Adrenal gland (tissue), 19 donors: ENCODE measurements at places on chromosomes 3 and 15. TPM values are rescaled to one million over a fixed set of nuclear protein-coding genes. Genes with fewer than 3 reads are reported as not detected.
A peak's percentile ranks its signal among the peaks of the same experiment; 100 is the strongest.

Gene CLEC3B
- 109 TPM for total RNA-seq

Gene TRIM42
- not detected for total RNA-seq

Gene UACA
- 30.2 TPM for total RNA-seq

GRCh38 chr3:135965129-135965505 lies 411 bp upstream of the PPP2R3A start:
- DNase-seq = no peak
- H3K27ac ChIP-seq = peak overlapping the region; percentile 98
- H3K4me3 ChIP-seq = peak overlapping the region; percentile 71
- H3K4me1 ChIP-seq = peaks cover 18% of the 10 kb centered on the region
- H3K36me3 ChIP-seq = no peaks in the 10 kb centered on the region

DNA sequence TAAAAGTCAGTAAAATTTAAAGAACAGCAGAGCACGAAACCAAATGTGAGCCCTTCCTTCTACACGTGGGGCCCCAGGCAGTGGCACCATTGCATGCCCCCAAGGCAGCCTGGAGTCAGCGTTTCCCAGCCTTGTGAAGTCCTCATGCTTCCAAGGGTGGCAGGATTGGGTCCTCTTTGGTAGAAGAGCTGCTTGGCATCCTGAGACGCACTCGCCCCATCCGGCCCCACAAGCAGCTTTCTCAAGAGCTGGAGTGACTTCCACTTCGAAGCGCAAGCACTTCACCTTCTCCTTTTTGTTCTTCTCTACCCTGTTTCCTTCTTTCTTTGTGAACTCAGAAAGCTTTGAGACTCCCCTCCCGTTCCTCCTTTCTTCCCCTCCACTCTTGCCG lies 34.7 kb downstream of the ZNF710 start:
- peaks cover 66% of the 10 kb centered on the region for H3K4me1 ChIP-seq
- H3K27ac ChIP-seq = peak overlapping the region; percentile 90
- no peak overlapping the region for H3K4me3 ChIP-seq
- no peaks in the 10 kb centered on the region for H3K27me3 ChIP-seq
- DNase-seq = no peak
- no peaks in the 10 kb centered on the region for H3K36me3 ChIP-seq

DNA sequence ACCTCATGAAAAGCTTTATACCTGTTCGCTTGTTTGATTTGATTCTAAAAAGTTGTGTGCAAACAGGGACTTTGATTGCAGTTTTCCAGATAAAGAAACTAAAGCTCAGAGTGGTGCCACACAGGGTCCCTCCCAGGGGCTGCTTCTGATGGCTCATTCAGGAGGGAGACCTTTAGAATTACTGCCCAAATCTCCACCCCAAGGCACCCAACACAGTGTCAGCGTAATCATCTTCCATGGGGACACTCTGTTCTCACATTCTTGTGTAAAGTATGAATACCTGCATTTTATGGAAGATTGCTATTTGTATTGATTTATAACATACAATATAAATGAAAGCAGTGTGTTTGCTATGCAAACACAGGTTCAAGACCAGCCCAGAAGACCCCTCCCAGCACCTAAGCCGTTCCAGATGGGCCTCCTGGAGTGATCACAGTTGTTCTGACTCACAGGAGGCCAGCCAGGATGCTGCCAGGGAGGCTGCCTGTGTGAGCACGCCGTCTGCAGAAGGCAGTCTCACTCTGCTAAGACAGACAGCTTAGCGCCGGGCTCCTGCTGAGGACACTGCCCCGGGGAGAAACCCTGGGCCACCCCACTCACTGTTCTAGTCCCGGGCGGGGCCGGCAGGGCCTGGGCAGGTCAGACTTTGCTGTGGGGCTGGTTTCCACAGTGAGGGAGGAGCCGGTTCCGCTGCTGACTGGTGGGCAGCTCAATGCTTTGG lies 185.6 kb downstream of the FAM43A start:
- H3K27me3 ChIP-seq = no peaks in the 10 kb centered on the region
- peaks cover 4% of the 10 kb centered on the region for H3K4me1 ChIP-seq
- H3K4me3 ChIP-seq = no peak overlapping the region
- peak; percentile 67 for DNase-seq
- H3K27ac ChIP-seq = peak overlapping the region; percentile 30

DNA sequence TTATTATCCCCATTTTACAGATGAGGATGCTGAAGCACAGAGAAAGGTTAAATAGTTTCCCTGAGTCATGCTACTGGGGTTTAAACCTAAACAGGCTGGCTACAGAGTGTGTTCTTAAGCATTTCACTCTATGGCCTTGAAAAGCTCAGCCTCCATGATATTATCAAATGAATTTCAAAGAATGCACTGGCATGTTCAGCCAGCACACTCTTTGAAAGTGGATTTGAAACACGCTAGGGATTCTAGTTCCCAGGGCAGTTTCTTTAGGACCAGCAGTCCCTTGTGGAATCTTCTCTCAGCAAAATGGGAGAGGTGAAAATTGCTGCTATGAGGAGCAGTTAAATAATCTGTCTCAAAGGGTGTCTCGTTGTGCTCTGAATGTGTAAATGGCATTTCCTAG lies 213.3 kb downstream of the EPHB1 start:
- no peak overlapping the region for H3K27ac ChIP-seq
- H3K4me3 ChIP-seq = no peak overlapping the region
- no peaks in the 10 kb centered on the region for H3K36me3 ChIP-seq
- DNase-seq = no peak
- H3K4me1 ChIP-seq = no peaks in the 10 kb centered on the region

GRCh38 chr3:55441499-55441898 lies 45.6 kb downstream of the WNT5A start:
- H3K27me3 ChIP-seq = no peaks in the 10 kb centered on the region
- no peak overlapping the region for H3K4me3 ChIP-seq
- H3K36me3 ChIP-seq = no peaks in the 10 kb centered on the region
- H3K27ac ChIP-seq = no peak overlapping the region
- H3K4me1 ChIP-seq = no peaks in the 10 kb centered on the region
- no peak for DNase-seq

DNA sequence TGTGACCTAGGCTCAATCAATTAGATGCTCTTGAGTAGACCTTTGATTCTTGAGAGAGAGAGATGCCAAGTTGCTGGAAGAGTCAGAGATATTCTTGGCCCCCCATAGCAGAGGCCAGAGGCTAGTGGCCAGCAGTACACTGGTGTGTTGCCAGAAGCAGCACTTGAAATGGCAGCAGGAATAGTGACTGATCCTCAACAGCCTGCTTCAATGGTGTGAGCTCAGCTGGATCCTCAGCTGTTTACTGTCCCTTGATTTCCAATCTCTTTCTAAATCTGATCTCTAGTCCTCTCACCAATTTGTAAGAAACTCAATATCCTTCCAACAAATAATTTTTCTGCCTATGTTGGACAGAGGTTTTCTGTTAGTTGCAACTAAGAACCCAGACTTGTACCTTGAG lies 170.3 kb upstream of the CCDC54 start:
- no peak overlapping the region for H3K4me3 ChIP-seq
- H3K36me3 ChIP-seq = no peaks in the 10 kb centered on the region
- no peaks in the 10 kb centered on the region for H3K27me3 ChIP-seq
- H3K27ac ChIP-seq = no peak overlapping the region
- DNase-seq = no peak

Gene CLRN1
- total RNA-seq = 1.0 TPM

DNA sequence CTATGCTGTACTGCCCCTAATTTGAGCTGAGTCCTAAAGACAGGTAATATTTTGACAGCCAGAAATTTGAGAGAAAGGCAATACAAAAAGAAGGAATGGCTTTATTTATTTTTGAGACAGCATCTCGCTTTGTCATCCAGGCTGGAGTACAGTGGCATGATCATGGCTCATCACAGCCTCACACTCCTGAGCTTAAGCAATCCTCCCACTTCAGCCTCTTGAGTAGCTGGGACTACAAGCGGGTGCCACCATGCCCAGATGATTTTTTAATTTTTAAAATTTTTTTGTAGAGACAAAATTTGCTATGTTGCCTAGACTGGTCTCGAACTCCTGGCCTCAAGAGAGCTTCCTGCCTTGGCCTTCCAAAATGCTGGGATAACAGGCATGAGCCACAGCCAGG lies 77.4 kb upstream of the SLC4A7 start:
- no peak for DNase-seq
- H3K36me3 ChIP-seq = no peaks in the 10 kb centered on the region
- H3K27ac ChIP-seq = no peak overlapping the region
- no peaks in the 10 kb centered on the region for H3K27me3 ChIP-seq

DNA sequence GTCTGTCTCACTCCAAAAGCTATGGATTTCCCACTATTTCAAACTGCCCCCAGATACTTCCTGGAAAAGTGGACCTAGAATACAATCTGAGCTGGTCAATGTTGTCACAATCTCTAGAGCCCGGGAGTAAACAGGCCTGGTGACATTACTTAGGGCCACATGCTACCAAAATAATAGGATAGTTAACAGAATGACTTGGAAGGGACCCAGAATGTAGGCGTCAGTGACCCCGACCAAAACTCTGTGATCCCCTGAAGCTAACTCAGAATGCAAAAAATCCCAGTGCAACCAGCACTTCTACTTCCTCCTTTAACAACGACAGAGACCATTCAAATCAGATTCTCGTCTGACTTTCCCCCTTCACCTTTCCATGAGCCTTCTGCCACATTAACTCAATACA lies 51.5 kb upstream of the CDV3 start:
- no peak for DNase-seq
- no peaks in the 10 kb centered on the region for H3K36me3 ChIP-seq
- no peak overlapping the region for H3K27ac ChIP-seq
- no peak overlapping the region for H3K4me3 ChIP-seq

- H3K4me1 ChIP-seq = peaks cover 12% of the 10 kb centered on the region
- no peak overlapping the region for H3K27ac ChIP-seq
- no peak for DNase-seq
- no peaks in the 10 kb centered on the region for H3K27me3 ChIP-seq
- no peaks in the 10 kb centered on the region for H3K36me3 ChIP-seq
These were observed 18.1 kb downstream of the DNAJC13 start for GRCh38 chr3:132435224-132435910.

DNA sequence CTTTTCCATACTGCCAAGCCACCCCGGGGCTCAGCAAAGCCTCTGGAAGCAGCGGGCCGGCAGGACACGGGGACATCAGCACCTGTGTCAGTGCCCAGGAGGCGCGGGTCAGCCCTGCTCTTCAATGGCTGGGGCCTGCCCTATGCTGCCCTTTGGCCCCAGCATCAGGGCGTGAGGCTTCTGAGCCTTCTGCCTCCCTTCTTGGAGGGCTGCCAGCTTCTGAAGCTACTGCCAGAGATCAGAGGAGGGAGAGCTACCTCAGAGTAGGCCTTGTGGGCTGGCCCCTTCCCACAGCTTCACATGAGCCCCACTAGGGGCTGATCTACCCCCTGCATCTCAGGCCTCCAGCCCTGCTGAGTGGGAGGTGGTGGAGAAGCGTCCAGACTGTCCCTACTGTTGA lies 13.0 kb upstream of the TMEM115 start:
- DNase-seq = no peak
- H3K4me1 ChIP-seq = no peaks in the 10 kb centered on the region
- no peak overlapping the region for H3K27ac ChIP-seq

- no peak for DNase-seq
- H3K27ac ChIP-seq = no peak overlapping the region
- no peaks in the 10 kb centered on the region for H3K27me3 ChIP-seq
- H3K4me3 ChIP-seq = no peak overlapping the region
These were observed 9.1 kb upstream of the IGDCC3 start for GRCh38 chr15:65386886-65387285.
